ENCODE measurements at places on chromosomes 7 and 10. TPM values are rescaled to one million over a fixed set of nuclear protein-coding genes. Genes with fewer than 3 reads are reported as not detected.

GRCh38 chr7:2509298-2509906 lies 10.2 kb upstream of the LFNG start:
- H3K4me3 ChIP-seq, result peak overlapping the region; percentile 58
- H3K36me3 ChIP-seq, result no peaks in the 10 kb centered on the region
- peaks cover 55% of the 10 kb centered on the region for H3K4me1 ChIP-seq
- DNase-seq, result no peak
- H3K27ac ChIP-seq, result peak overlapping the region; percentile 79
- no peaks in the 10 kb centered on the region for H3K27me3 ChIP-seq

- peaks cover 14% of the 10 kb centered on the region for H3K4me1 ChIP-seq
- H3K4me3 ChIP-seq, result no peak overlapping the region
- H3K27me3 ChIP-seq, result no peaks in the 10 kb centered on the region
- no peak for DNase-seq
- H3K27ac ChIP-seq, result no peak overlapping the region
Measured at GRCh38 chr10:17412323-17412722, 42.1 kb downstream of the ST8SIA6 start.

The FANK1 gene
- total RNA-seq, result 0.46 TPM

The CYP26C1 gene
- total RNA-seq, result not detected

The KLF14 gene
- not detected for total RNA-seq

The FAM20C gene
- 0.80 TPM for total RNA-seq

DNA sequence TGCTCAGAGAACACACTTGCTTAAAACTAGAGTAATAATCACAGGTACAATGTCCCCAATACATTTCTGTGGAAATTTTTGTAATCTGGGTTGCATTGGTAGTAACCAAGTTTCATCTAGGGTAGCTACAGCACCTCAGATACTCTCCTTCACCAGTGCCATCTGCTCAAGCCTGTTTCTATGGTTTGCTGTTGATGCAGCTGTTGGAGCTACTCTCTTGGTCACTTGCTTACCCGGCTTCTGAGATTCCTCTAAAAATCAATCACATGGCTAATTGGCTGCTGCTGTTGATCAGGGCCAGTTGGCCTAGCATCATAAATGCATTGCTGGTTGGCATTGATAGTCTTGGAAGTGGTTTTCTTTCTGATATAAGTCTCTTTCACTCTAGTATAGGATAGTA lies 220.8 kb downstream of the BICC1 start:
- no peaks in the 10 kb centered on the region for H3K4me1 ChIP-seq
- no peak overlapping the region for H3K27ac ChIP-seq
- H3K36me3 ChIP-seq, result no peaks in the 10 kb centered on the region
- no peaks in the 10 kb centered on the region for H3K27me3 ChIP-seq
- no peak overlapping the region for H3K4me3 ChIP-seq

DNA sequence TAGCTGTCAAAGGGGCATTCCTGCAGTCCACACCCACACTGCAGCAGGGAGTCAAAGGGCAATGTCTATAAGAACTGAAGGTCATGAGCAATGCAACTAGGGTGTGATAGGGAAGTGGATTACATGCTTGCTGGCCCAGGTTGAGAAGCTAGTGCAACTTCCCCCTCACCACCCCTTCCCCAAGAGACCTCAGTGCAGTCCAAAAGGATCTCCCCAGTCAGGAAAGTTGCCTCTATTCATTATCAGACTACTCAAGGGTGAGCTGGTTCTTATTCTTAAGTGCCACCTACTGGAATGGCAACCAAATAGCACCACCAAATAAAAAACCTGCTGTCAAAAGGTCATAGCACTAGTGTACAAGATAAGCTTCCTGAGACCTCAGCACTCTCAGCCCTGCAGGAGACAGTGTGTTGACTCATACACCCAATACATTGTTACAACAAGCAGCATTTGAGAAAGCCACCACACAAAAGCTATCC lies 28.2 kb downstream of the MTERF1 start:
- peaks cover 26% of the 10 kb centered on the region for H3K36me3 ChIP-seq
- DNase-seq, result no peak
- H3K4me3 ChIP-seq, result no peak overlapping the region
- no peaks in the 10 kb centered on the region for H3K27me3 ChIP-seq
- H3K27ac ChIP-seq, result no peak overlapping the region

The GJD4 gene
- total RNA-seq, result not detected

The SORBS1 gene
- 1.5 TPM for total RNA-seq

The DYDC2 gene
- not detected for total RNA-seq

The CRYGN gene
- total RNA-seq, result 0.21 TPM

Data from activated CD4-positive, alpha-beta memory T cell treated with anti-CD3 and anti-CD28 coated beads for 36 hours (primary cell).